ENCODE measurements at places on chromosomes 12 and 14.

DNA sequence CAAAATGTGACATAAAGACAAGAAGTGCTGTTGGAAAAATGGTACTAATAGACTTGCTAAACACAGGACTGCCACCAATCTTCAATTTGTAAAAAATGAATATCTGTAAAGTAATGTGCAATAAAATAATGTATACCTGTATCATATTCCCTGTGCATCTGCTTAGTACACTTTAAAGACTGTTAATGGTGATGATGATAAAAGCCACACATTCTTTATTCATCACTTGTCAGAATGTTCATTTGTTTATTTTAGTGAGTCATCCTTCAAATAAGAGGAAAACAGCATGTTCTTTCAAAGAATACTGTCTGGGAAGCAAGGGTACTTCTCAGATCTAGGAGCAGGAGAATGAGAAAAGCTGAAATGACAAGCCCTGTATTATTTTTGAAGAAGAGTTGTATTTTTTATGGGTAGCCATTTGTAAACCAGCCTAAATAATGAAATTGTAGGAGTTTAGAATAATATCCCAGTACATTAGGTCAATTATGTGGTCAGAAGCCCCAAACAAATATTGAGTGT is 78.3 kb upstream of the PSMA6 start:
- DNase-seq, result no peak

- no peak for DNase-seq
These were observed 169.8 kb downstream of the PRKCH start for GRCh38 chr14:61491224-61491623.

- no peak for DNase-seq
These were observed 9.8 kb downstream of the CD4 start for GRCh38 chr12:6799147-6799546.

DNA sequence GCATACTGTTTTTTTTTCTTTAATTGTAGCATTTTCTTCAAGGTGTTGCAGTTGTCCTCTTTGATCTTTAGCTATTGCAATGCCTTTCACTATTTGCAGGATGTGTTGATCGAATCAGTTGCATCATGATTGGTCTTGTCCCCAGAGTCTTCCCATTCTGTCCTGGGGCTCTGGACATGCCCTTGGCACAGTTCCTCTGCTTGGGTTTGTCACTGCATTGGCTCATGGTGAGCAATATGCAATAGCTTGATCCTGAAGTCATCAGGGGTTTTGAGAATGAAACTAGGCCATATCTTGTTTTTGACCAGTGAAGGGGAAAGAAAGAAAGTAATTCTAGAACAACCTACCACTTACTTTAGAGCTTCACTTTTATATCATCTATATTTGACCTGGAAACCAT is 281.5 kb downstream of the TMEM117 start:
- peak; percentile 10 for DNase-seq

- no peak for DNase-seq
These were observed 5.3 kb downstream of the TTC8 start for GRCh38 chr14:88829685-88830302.

- DNase-seq, result no peak
These were observed 32.0 kb downstream of the KICS2 start for GRCh38 chr12:64190140-64190539.

DNA sequence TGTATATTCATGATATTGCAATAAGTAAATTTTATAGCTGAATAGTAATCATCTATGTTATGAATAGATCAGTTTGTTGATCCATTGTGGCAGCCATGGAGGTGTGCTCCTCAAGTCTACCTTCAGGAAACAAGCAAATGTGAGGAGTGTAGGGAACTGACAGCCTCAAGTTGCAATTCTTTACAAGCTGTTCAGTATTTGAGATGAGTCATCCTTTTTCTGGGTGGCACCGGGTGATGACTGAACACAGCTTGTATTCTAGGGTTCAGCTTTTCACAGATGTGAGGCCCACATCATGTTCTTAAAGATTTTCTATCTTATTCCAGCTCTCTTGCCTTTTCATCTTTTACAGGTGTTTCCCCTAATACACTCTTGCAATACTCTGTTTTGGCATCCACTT is 452.4 kb downstream of the KCNH5 start:
- DNase-seq, result no peak

- DNase-seq, result no peak
These were observed 1.7 kb upstream of the TMEM229B start for GRCh38 chr14:67490196-67490595.

- no peak for DNase-seq
These were observed 210.1 kb downstream of the DPF3 start for GRCh38 chr14:72683787-72684186.

DNA sequence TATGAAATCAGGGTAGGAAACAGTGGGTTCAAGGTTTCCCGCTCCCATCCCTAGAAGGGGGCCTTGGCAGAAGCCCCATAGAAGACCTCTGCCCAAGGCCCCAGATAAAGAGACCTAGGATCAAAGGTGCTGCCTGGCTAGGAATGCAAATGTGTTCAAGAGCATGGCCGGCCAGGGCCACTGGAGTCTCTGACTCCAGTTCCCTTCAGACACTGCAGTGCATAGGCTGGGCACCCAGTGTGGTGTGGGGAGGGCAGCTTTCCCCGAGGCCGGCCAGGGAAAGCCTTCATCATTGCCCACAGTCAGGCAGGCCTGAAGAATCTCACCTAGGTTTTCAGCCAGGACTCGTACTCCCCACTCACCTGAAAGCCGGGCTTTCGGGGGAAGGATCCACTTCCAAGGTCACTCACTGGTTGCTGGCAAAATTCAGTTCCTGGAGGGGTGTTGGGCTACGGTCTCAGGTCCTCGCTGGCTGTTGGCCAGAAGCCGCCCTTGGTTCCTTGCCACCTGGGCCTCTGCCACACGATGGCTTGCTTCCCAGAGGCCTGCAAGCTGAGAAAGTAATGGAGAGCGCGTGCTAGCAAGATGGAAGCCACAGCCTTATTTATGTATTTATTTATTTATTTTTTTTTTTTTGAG is 9.7 kb upstream of the PEBP1 start:
- no peak for DNase-seq

DNA sequence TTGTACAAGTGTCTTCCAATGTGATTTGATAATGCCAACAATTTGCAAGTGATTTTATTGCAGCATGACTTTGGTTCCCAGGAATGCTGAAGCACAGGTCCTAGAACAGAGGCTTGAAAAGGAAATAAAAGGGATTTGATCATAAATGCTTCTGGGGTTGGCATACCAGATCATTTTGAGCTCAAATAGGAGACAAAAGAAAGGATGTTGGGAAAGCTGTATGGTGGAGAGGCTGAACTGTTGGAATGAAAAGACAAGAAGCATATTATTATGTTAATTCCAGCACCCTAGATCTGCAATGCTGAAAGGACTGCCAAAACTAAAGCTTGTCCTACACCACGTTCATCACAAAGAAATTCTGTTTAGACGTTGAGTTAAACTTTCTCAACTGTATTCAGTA is 143.1 kb downstream of the BICD1 start:
- no peak for DNase-seq
